AG08395 (cell line): ENCODE measurements at places on chromosomes 13 and 19.

GRCh38 chr19:4844348-4845179 is 13.1 kb upstream of the TICAM1 start:
- DNase-seq: peak; percentile 55

GRCh38 chr13:97179501-97179900 is 42.6 kb upstream of the MBNL2 start:
- DNase-seq: no peak

GRCh38 chr13:34696296-34696695 is 245.8 kb upstream of the NBEA start:
- no peak for DNase-seq

- DNase-seq: no peak
These were observed 213.7 kb downstream of the TEX29 start for GRCh38 chr13:111533900-111534683.

GRCh38 chr19:292281-292884 is 1.2 kb upstream of the PLPP2 start:
- no peak for DNase-seq

GRCh38 chr19:31316201-31316951 is 32.9 kb downstream of the TSHZ3 start:
- DNase-seq: no peak

DNA sequence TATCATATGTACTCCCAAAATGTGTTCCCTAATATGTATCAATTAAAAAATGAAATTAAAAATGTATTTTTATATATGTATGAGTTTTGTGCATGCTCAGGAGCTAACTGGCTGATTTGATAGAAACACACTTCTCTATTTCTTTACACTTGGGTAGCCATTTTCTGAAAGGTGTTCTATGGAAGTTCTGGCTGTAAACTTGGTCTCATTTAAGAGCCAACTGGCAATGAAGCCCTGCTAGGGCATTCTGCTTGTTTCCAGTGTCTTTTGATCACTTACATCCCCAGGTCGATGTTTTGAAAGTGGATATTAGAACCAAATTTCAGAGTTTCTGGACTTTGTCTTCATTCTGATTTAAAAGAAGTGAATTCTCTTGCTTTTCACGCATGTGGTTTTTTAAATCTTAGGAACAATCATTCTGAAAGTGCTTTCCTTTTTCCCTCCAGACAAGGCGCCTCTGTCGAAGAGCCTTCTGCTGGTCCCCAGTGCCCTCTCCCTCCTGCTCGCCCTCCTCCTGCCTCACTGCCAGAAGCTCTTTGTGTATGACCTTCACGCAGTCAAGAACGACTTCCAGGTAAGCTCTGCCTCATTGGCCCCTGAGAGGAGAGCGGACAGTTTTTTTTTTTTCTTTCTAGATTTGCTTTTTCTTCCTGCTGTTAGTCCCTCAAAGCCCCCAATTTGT is 20.1 kb downstream of the GPR18 start:
- no peak for DNase-seq

DNA sequence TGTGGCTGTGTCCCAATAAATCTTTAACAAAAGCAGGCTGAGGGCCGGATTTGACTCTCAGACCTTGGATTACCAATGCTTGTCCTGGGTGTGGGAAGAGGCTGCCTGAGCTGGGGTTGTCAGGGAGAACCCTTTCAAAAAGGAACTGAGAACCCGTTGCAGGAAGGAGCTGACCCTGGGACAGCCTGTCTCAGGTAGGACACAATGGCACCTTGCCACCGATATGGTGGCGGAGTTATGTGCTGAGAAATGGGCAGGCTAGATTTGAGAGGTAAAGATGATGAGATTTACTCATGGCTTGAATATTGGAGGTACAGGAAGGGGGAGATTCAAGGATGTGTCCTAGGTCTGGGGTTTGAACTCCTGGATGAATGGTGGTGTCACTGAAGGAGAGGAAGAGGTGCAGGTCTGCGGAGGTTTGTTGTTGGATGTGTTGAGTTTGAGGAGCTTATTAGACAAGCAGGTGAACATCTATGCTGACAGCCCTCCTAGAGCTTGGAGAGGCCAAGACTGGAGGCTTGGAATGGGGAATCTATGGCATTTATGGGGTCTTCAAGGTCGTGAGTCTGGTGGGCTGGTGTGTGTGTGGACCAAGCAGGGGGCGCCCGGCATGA is 7.2 kb downstream of the PLEKHF1 start:
- DNase-seq: no peak

GRCh38 chr13:101626925-101627555 is 174.6 kb downstream of the ITGBL1 start:
- no peak for DNase-seq

GRCh38 chr19:4577020-4577782 is 17.7 kb upstream of the SEMA6B start:
- DNase-seq: no peak
